Spleen (tissue), 13 donors: ENCODE measurements at places on chromosomes 1 and 21. TPM values are rescaled to one million over a fixed set of nuclear protein-coding genes. Genes with fewer than 3 reads are reported as not detected.

TEDDM1 gene
- polyA plus RNA-seq: not detected

PTP4A2 gene
- polyA plus RNA-seq: 94.2 TPM

KAZN gene
- polyA plus RNA-seq: 71.8 TPM

LRRC3 gene
- polyA plus RNA-seq: 0.86 TPM

TAS1R1 gene
- 0.09 TPM for polyA plus RNA-seq

RGS8 gene
- polyA plus RNA-seq: 0.09 TPM

SPRR5 gene
- polyA plus RNA-seq: not detected

OR2L3 gene
- polyA plus RNA-seq: not detected

NCAM2 gene
- polyA plus RNA-seq: 0.09 TPM

CCDC30 gene
- 0.80 TPM for polyA plus RNA-seq

KRTAP12-4 gene
- not detected for polyA plus RNA-seq

FCRL1 gene
- 77.8 TPM for polyA plus RNA-seq

SORT1 gene
- 2.0 TPM for polyA plus RNA-seq

CLDN8 gene
- polyA plus RNA-seq: not detected

CLCN6 gene
- polyA plus RNA-seq: 12.4 TPM

OLFML2B gene
- polyA plus RNA-seq: 3.5 TPM

RNF223 gene
- polyA plus RNA-seq: not detected

IGSF21 gene
- 3.3 TPM for polyA plus RNA-seq

DMRTA2 gene
- polyA plus RNA-seq: 0.03 TPM

GUCA2B gene
- polyA plus RNA-seq: not detected

C1orf210 gene
- not detected for polyA plus RNA-seq

GPA33 gene
- 0.85 TPM for polyA plus RNA-seq

FCGR3B gene
- polyA plus RNA-seq: 13.2 TPM

TMEM50B gene
- 30.7 TPM for polyA plus RNA-seq

LAMC2 gene
- polyA plus RNA-seq: 0.67 TPM

TRABD2B gene
- 0.20 TPM for polyA plus RNA-seq

NTRK1 gene
- polyA plus RNA-seq: 0.22 TPM

MSH4 gene
- 0.19 TPM for polyA plus RNA-seq
